ENCODE measurements at places on chromosomes 6 and 20.

- DNase-seq: peak; percentile 29
Observed at GRCh38 chr6:53306819-53307347, 41.9 kb downstream of the ELOVL5 start.

DNA sequence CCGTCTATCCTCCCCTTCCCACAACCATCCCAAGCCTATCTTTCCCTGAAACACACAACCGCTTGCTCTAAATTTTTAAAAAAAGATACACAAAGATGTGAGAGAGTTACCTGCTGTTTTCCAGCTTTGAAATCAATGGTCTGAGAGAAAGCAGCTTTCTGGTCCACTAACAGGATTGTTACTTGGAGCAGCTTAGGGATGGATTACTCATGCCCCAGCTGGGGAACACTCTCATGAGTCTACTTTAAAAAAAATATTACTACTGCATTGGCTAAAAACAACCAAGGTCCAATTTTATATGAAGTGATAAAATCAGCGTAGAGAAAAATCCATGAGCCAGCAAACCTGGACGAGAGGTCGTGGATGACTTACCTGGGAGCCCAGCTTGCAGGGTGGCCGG is 29.6 kb upstream of the FOXC1 start:
- DNase-seq: no peak

DNA sequence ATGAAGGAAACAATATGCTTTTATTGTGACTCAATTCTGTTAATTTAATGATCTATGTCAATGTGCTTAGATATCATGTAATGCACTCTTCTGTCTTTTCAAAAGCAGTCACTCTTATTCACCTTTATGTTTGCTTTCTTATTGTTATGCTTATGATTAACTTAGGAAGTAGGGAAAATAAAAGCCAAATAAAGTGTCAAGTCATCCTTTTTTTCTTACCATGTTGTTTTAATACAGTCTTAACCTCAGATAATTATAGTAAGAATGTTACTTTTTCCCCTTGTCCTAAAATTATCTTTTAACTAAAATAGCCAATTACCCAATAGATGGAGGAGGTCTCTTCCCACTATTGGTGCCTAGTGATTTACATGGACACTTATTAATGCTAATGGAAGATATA is 72.6 kb downstream of the TFAP2B start:
- no peak for DNase-seq

DNA sequence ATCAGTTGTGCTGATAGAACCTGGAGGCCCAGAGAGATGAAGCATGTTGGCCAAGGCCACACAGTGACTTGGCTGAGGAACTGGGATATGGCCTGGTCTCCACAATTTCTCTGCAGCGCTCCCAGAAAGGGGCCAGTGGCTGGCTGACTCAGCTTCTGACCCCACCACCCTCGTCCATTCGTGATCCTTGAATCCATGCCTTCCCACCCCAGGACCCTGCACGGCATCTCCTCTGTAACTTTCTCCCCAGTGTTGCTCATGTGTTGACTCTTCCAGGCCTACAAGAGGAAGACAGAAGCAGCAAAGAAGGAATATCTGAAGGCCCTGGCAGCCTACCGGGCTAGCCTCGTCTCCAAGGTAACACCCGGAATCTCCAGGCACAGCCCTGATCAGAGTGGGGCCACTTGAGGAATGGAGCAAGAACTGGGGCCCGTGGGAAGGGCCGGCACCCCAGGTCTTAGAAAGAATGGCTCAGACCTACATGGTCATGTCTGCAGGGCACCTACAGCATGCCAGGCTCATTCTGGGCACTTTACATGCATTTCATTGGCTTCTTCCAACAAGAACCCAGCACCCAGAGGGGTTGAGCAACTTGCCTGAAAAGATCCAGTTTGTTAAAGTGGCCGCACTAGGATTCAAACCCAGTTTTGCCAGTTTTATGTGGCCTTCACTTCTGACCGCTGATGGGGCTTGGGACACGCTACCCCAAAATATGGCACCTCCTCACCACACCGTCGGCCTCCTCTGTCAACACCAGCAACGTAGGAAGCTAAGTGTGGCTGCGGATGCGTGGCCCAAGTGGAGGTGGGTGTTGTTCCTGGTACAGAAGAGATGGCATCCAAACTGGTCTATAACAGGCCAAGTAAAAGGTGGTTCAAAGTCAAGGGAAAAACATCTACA is 122.2 kb downstream of the JPH2 start:
- DNase-seq: no peak

GRCh38 chr6:145278163-145278807 is 457.0 kb downstream of the EPM2A start:
- DNase-seq: no peak

DNA sequence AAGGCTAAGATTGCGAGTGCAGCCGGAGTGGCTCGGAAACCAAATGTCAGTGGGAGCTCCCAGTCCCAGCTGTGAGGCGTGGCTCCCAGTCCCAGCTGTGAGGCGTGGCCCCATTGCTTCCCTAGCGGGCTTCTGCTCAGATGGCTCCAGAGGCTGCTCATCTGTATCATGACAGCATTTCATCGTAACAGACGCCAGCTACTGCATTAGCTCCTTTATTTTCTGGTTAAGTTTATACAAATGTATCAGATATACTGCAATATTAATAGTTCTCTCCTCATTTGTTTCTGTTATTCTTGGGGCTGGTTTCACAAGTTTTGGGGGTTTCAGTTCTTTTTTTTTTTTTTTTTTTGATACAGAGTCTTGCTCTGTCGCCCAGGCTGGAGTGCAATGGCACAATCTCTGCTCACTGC is 34.7 kb upstream of the TBXT start:
- no peak for DNase-seq

GRCh38 chr20:10488534-10488933 is 53.4 kb downstream of the SLX4IP start:
- DNase-seq: no peak

- no peak for DNase-seq
Observed at GRCh38 chr20:32251470-32251869, 26.0 kb upstream of the KIF3B start.

Data from activated naive CD4-positive, alpha-beta T cell treated with anti-CD3 and anti-CD28 coated beads, Interleukin-2, amount 10 ng/mL, durations not matched to agents 7 days and 5 days (primary cell).